ENCODE measurements at places on chromosomes 1 and 21.

DNA sequence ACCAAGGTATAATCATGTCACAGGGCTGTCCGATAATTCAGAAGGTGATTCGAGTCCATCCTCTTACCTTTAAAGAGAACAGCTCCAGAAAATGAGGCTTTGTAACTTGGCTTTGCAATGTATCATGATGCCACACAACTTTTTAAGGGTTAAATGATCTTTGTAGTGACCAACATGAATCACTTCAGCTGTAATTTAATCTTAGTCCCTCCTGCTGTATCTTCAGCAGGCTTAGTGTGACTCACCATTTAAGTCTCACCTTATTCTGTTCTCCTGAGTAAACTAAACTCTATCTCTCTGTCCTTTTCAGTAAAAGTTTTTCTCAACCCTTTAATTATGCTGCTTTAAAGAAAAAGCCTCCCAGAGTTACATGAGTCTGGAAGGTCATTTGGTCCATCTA lies 1.9 kb upstream of the HIVEP3 start:
- DNase-seq = no peak

DNA sequence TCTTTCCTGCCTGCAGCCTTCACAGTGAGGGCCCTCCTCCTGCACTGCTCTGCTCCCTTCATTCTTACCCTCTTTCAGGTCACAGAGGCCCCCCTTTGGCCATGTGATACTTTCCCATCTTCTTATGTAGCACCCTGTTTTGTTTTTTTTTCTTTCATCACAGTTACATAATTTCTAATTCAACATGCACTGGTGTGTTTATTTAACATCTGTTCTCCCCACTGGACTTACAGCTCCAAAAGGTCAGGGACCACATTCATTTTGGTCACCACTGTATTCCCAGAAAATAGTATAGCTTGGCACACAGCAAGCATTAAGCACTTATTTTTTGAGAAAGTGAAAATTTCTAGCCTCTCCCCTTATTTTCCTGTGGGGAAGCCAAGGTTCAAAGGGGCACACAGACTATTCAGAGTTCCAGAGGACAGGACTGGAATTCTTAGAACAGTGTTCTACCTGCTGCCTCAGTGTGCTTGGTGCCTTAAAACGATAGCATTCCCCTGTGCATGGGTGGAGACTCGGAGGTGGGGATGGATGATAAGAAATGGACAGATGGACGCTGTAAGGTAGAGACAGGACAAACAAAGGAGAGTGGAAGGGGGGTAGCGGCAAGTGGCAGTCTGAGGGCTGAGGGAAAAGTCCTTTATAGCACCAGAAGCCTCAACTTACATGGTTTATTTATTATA lies 5.3 kb downstream of the DENND2D start:
- DNase-seq = no peak

DNA sequence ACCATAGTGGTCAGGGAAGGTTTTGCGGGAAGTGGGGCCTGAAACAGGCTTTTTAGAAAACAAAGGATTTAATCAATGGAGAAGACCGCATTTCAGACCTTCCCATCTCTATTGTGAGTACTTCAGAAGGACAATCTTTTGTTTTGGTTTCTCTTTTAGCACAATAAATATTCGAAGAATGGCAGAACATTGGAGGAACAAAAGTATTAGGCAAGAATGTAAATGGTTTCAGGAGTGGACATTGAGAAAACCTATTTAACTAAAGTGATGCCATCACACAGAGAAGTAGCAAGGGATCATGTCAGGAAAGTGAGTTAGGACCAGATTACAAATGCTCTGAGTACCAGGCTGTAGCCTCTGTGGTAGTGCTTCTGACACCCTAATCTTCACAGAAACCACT lies 26.8 kb upstream of the UBE2U start:
- DNase-seq = no peak

GRCh38 chr1:156795787-156796186 lies 20.9 kb downstream of the SH2D2A start:
- no peak for DNase-seq

DNA sequence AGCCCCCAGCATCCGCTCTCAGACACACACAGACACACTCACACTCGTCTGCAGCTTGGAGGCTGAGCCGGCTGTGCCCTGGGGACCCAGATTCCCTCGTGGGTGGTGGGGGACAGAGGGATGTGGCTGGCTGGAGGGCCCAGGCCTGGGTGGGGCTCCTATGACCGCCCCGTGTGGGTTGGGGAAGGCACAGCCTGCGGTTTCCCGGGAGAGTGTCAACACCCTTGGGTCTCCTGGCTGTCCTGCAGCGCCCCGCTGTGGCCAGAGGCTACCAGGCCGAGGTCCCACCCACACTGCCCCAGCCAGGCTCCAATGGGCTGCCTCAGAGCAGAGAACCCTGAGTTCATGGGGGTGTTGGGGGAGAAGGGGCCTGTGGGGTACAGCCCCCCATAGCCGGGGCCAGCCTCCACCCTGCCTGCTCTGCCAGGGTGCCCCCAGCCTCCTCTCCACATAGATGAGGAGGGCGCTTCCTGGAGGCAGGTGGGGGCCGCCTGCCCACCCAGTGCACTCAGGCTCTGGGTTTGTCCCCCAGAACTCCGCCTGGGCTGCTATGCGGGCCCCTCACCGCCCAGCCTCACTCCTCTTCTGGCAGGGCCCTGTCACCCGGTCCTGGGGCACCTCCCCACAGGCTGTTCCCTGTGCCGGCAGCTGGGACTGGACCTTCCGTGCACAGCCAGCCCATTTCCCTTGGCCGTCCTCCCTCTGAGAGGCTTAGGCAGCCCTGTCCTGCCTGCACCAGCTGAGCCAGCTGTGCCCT lies at the start of gene TTC34:
Gene TTC34 (minus strand): TSS at position 159 of the 757 bp plus-strand sequence. CDS start 866 bp downstream, outside the sequence.
- DNase-seq = peak; percentile 35

- DNase-seq = no peak
These were observed 45.2 kb upstream of the PSEN2 start for GRCh38 chr1:226825037-226825745.

- peak; percentile 4 for DNase-seq
These were observed 60.9 kb downstream of the SLX9 start for GRCh38 chr21:45000637-45001133.

DNA sequence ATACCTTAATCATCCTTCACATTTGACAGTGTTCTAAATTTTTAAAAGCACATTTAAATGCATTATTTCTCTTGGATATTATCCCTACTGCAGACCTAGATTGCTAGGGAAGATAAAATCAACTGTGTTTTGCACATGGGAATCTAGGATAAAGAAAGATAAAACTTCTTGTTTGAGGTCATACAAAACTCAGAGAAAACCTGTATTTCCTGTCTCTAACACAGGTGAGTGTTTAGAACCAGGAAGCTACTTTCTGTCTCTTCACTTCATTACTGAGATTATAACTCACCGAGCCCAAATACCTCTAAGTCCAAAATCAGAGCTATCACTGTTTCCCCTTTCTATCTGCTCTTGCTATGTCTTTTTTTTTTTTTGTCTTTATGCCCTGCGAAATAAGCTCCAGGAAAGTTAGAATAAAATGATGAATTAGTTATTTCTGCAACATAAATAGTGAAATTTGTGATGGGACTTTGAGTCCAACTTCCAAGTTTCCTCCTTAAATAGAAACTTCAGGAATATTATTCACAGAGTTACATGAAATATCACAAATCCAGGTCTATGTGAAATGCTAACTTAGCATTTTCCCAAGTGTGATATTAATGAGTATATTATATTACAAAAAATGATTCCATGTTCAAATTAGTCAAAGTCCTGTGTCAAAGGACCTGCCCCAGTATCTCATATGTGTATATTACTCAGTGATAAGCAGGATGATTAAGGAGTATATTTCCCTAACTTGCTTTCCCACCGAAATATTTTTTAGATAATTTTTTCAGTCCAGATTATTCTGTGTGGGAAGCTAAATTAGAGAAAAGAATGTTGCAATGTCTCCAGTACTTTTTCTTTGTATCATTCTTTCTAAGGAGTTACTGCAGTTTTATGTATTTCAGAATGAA lies 226.4 kb downstream of the PLA2G4A start:
- no peak for DNase-seq

DNA sequence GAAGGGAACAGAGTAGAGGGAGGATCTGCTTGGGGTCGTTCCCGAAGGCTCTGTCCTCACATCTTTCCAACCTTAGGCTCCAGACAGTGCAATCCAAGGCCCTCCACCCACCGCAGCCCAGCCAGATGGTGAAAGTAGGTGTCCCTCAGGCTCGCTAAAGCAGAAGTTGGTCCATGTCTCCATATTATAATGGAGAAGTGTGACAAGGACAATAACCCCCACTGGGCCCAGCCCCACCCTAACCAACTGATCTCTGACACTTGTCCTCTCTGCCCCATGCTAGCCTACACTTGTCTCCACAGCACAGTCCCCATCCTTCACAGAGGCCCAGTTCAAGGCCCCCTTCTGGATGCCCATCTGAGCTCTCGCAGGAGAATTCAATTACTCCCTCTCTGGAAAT lies 48.7 kb downstream of the DMAP1 start:
- peak; percentile 29 for DNase-seq

GRCh38 chr1:20095564-20096434 lies 23.5 kb downstream of the PLA2G2D start:
- no peak for DNase-seq

- no peak for DNase-seq
These were observed 10.7 kb upstream of the PLXNA2 start for GRCh38 chr1:208254862-208255261.
